Bladder microvascular endothelial cell (primary cell): ENCODE measurements at places on chromosomes 11 and 22. TPM values are rescaled to one million over a fixed set of nuclear protein-coding genes. Genes with fewer than 3 reads are reported as not detected.

Gene OR5B21
- total RNA-seq = not detected in 2 replicates

Gene C22orf31
- not detected in 2 replicates for total RNA-seq

Gene EPS8L2
- 3.4 and 5.0 TPM in 2 replicates for total RNA-seq

Gene CRELD2
- total RNA-seq = 58.9 and 63.3 TPM in 2 replicates

Gene TRPC6
- 0.65 and 106 TPM in 2 replicates for total RNA-seq

Gene CTTN
- 256 and 405 TPM in 2 replicates for total RNA-seq

Gene TTC38
- total RNA-seq = 19.9 and 33.2 TPM in 2 replicates

Gene ARHGEF17
- total RNA-seq = 16.2 and 49.5 TPM in 2 replicates

Gene PIWIL4
- total RNA-seq = 0.32 and 0.76 TPM in 2 replicates
